ENCODE measurements at places on chromosomes 16 and 17. TPM values are rescaled to one million over a fixed set of nuclear protein-coding genes. Genes with fewer than 3 reads are reported as not detected.

RAB26 gene
- total RNA-seq = 6.0 TPM

ALDOC gene
- 24.9 TPM for total RNA-seq

STH gene
- total RNA-seq = not detected

HOXB1 gene
- total RNA-seq = 0.24 TPM

AOC2 gene
- total RNA-seq = 0.44 TPM

TEX14 gene
- total RNA-seq = 0.24 TPM

RBFOX1 gene
- not detected for total RNA-seq

HBM gene
- not detected for total RNA-seq

SLC5A2 gene
- 0.12 TPM for total RNA-seq

ZP2 gene
- not detected for total RNA-seq

OR2C1 gene
- not detected for total RNA-seq

ADAD2 gene
- 1.1 TPM for total RNA-seq

CXCL16 gene
- total RNA-seq = 15.7 TPM

ETV4 gene
- total RNA-seq = 5.7 TPM

DNA sequence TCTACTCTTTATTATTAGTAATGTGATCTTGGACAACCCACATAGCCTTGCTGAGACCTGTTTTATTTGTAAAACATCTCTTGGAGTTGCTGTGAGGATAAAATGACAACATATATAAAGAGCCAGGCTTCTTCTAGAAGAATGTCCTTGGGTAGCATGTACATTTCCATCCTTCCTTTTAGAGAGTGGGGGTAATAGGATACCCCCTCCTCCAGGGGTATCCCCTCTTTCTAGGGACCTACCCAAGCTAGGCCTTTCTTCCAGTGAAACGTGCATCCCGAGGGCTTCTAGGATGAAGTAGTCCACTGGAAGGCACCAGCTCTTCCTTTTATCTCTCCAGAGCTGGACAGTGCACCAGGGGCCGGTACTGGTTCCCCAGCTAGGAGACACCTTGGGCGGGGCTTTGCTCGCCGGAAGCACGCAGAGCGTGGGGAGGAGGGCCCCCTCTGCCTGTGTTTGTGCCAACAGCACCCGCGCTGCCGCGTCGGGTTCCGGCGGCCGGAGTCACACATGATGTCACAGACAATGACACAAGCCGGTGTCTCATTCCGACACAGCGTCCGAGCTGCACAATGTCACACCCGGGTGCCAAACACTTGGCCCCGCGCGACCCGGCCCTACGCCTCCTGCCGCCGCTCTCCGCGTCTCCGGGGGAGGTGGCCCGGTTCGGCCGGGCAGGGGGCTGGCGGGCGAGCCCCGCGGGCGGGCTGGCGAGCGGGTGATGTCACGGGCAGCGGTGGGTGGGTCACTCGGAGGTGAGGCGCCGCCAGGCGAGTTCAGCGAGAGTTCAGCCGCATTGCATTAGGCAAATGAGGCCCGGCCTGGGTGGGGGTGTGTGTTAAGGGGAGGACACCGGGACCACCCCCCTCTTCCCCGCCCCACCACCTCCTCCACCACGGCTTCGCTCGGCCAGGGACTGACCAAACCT lies 23.4 kb downstream of the GJD3 start:
- peak; percentile 71 for ATAC-seq

- no peak for ATAC-seq
Measured at GRCh38 chr16:60061396-60061795, 1327.3 kb upstream of the GOT2 start.

GRCh38 chr17:14833201-14833785 lies 431.8 kb downstream of the PMP22 start:
- peak; percentile 26 for ATAC-seq

GRCh38 chr16:73163238-73163815 lies 115.4 kb upstream of the ZFHX3 start:
- ATAC-seq = no peak

DNA sequence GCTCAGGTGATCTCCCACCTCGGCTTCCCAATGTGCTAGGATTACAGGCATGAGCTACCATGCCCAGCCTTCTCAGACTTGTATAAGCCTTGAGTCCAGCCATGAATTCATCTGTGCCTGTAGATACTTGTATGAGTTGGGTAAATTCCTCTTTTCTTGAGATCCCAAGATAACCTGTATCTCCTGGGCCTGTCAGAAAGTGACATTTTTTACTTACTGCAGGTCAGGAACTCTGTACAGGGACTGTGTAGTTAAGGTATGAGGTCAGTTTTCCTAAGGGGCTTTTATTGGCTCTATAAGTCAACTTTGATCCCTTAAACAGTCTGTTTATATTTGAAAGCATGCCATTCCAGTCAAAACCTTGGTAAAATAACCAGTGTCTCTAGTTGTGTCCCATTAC lies 106.3 kb upstream of the HAS3 start:
- no peak for ATAC-seq

GRCh38 chr16:15404792-15405191 lies 9.2 kb downstream of the MPV17L start:
- ATAC-seq = peak; percentile 87

- no peak for ATAC-seq
Measured at GRCh38 chr16:19210968-19211367, 42.9 kb downstream of the SYT17 start.

DNA sequence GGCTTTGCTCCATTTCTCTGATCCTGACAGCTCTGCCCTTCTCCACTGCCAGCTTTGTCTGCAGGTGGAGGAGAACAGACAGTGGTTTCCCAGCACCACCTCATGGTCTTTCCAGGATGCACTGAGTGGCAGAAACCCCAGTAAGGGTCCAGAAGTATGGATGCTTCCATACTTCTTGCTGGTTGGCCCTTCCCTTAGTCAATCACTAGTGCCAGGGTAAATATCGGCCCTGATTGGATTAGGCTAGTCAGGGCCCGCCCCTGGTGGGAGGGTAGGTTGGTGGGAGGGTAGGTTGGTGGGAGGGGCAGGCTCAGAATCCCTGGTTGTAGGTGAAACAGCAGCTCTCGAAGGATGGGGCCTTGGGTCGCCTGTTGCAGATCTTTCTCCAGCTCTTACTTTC lies 10.2 kb downstream of the RNF213 start:
- ATAC-seq = peak; percentile 66

DNA sequence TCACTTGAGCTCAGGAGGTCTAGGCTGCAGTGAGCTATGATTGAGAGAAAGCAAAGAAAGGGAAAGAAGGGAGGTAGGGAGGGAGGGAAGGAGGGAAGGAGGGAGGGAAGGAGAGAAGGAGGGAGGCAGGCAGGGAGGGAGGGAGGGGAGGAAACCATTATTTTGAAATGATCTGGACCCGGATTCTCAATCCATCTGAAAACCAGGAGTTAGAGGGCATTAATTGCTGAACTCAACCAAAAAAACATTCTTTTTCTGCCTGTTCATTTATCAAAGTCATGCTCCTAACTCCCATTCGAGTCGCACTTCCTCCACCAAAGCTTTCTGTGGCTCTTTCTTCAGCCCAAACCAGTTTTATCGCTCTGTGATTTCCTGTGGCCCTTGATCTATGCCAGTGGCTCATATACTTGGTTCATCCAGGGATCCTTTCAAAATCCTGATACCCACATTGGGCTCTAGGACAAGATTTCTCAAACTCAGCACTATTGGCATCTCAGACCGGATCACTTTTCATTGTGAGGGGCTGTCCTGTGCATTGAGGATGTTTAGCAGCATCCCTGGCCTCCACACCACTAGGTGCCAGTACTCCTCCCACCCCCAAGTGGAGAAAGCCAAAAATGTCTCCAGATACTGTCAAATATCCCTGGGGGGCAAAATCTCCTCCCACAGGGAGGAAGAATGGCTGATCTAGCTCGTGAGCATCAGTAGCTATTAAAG lies 38.2 kb downstream of the CMTM4 start:
- ATAC-seq = no peak

- ATAC-seq = no peak
Measured at GRCh38 chr17:64192589-64192988, 62.6 kb upstream of the ERN1 start.

DNA sequence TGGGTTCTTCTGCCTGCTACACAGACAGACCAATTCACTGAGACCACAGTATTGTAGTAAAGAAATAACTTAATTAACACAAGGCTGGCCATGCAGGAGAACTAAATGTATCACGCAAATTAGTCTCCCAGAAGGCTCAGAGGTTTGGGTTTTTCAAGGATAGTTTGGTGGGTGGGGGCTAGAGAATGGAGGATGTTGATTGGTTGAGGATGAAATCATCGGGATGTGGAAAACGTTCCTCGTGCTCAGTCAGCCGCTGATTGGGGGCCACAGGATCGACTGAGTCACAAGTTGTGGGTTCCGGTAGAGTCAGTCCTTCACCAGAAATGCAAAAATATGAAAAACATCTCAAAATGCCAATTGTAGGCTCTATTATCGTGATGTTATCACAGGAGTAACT lies 18.7 kb downstream of the RHOT1 start:
- no peak for ATAC-seq

DNA sequence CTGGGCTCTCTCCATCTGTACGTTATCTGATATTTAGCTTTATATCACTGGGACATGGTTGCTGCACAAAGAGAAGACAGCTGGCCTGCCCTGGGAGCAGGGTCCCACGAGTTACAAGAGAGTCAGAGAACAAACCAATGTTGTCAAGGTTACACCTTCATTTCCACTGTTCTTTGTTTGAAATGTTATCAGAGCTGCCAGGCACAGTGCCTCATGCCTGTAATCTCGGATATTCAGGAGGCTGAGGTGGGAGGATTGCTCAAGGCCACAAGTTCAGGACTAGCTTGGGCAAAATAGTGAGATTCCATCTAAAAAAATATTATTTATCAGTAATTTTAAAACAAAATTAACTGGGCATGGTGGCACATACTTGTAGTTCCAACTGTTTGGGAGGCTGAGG lies 34.6 kb downstream of the ATP6V0A1 start:
- no peak for ATAC-seq

DNA sequence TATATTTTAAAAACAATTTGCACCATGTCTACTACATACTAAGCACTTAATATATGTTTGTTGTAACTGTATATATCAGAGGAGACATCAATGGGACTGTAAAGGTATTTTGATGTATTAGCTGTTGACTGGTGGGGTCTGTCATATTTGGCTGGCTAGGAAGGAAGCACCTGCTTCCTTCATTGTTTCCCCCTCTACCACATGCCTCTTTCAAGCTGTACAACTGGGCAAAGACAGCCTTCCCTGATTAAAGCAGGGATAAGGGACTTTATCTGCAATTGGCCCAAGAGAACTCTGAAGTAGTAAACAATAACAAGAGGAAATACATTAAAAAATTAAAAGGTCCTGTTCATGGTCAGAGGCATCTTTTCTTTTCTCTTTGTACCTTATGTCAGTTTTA lies 5.5 kb upstream of the SLFN12L start:
- no peak for ATAC-seq

DNA sequence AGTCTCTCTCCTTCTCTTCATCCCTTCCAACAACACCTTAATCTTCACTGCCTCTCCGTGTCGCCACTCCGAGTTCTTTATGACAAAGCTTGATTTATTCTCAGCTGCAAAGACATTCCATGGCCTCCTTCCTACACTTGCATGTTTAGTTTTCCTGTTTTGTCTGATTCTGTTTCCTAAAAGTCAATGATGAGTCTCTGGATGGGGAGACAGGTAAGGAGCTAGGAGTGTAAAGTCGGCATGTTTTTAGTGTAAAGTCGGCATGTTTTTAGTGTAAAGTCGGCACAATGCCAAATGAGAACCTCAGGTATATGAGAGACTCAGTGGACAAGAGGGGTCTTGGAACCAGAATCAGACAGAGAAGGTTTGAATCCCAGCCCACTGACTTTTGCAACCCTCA lies 362.3 kb upstream of the EEF2KMT start:
- no peak for ATAC-seq

GRCh38 chr17:70314096-70314495 lies 144.8 kb downstream of the KCNJ2 start:
- ATAC-seq = no peak

GRCh38 chr16:67268136-67268579 lies 11.2 kb upstream of the PLEKHG4 start:
- peak; percentile 35 for ATAC-seq

GRCh38 chr17:29347831-29348629 lies 42.1 kb upstream of the TAOK1 start:
- ATAC-seq = no peak

- ATAC-seq = no peak
Measured at GRCh38 chr17:73155410-73156165, 9.2 kb upstream of the SSTR2 start.

DNA sequence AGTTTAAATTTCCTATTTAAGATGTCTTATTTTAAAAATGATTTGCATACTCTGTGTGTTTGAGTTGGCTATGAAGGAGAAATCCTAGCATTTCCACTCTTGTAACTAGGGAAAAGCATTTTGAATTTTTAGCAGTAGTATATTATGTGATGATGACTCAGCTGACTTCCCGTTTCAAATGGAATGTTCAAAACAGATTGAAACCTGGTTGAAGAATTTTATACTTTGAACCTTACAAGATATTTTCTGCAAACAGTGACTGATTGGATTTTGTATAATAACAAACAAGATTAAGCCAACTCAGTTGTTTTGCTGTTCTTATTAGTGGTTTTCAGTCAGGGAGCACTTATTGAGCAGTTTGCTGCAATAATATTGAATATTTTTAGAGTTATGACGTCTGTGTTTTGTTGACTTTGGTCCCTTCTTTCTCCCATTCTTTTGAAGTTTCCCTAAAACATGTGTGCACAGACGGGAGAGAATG lies 8.0 kb downstream of the TNRC6A start:
- no peak for ATAC-seq

- ATAC-seq = peak; percentile 45
Measured at GRCh38 chr17:32298721-32299579, 33.3 kb downstream of the RHBDL3 start.

- no peak for ATAC-seq
Measured at GRCh38 chr17:12318571-12319266, 298.0 kb downstream of the MAP2K4 start.

- ATAC-seq = no peak
Measured at GRCh38 chr16:55284718-55285099, 39.3 kb upstream of the IRX6 start.

DNA sequence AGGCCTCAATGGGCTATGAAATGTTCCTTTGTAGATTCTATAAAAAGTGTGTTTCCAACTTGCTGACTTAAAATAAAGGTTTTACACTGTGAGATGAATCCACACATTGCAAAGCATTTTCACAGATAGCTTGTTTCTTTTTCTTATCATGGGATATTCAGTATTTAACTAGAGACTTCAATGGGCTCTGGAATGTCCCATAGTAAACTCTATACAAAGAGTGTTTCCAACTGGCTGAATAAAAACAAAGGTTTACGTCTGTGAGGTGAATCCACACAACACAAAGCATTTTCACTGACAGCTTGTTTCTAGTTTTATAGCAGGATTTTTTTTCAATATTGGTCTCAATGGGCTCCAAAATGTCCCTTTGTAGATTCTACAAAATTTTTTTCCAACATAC lies 550.1 kb downstream of the KCNJ18 start:
- no peak for ATAC-seq

DNA sequence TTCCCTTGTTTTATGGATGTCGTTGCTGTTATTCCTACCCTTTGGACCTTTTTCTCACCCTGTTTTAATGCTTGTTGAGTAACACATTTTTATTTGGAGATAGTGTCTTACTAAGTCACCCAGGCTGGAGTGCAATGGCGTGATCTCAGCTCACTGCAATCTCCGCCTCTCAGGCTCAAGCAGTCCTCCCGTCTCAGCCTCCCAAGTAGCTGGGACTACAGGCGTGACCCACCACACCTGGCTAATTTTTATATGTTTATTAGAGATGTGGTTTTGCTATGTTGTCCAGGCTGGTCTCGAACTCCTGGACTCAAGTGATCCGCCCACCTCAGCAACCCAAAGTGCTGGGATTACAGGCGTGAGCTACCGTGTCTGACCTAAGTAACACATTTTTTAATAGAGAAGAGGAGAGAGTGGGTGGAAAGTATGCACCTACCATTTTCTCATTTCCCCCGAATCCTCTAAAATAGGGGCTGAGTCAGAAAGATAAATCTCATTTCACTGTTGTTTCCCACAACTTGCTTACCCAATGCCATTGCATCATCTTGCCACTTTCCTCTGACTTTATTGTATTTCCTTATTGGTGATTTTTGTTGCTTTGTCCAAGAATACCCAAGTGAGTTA lies 7.0 kb downstream of the DHX40 start:
- no peak for ATAC-seq

Measured in esophagus mucosa (tissue), 1 donor.